ENCODE measurements at places on chromosomes 7 and 10.

DNA sequence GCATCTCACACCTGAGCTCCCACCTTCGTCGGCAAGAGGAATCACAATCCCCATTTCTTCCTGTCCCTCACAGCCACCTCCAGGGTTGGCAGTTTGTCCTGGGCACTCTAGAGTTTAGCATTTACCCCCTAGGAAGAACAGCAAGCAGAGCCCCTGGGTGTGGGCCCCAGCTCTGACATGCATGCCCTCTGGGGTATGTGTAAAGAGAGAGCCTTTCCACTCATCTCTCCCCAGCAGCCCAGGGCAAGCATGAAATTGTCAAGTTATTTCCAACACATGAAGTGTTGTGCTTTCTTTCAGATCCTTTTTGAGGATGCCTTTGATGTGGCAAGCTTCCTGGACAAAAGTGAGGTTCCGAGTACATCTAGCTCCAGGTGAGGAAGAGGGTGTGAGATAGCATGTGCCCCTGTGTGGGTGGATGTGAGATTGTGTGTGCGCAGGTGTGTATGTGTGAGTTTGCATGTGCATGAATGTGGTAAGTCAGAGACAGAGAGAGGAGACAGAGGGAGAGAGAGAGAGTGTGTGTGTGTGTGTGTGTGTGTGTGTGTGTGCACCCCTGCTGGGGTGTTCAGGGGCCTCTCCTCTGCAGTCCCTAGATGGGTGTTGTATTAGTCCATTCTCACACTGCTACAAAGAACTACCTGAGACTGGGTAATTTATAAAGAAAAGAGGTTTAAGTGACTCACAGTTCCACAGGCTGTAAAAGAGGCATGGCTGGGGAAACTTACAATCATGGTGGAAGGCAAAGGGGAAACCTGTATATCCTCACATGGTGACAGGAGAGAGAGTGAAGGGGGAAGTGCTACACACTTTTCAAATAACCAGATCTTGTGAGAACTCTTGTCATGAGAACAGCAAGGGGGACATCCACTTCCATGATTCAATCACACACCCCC is 18.1 kb downstream of the STRA8 start:
- DNase-seq, result no peak

- DNase-seq, result no peak
Measured at GRCh38 chr10:129411772-129412171, 55.3 kb upstream of the MGMT start.

DNA sequence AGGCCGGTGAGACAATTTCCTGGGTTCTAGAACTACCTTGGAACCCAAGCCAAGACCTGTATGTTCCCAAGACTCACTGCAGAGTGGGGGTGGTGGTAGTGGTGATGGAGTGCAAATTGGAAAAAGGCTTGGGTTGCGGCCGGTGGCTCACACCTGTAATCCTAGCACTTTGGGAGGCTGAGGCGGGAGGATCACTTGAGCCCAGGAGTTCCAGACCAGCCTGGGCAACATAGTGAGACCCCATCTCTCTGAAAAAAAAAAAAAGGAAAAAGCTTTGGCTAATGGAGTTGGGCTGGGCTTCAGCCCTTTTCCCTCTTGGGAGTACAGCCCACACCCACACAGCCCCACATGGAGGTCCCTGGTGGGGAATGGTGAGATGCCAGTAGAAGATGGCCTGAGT is 4.1 kb downstream of the AP4M1 start:
- no peak for DNase-seq

DNA sequence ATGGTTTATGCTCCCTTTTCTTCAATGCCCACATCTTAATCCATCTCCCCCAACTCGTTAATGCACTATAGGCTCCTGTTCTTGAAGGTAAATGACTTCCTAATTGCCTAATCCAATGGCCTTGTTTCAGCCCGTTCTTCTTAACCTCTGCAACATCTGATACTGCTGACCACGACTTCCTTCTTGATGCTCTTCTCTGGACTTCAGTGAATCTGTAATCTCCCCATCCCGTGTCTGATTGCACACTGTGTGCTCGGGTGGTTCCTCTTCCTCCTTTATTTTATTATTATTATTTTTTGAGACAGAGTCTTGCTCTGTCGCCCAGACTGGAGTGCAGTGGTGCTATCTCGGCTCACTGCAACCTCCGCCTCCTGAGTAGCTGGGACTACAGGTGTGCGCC is 58.9 kb downstream of the HIPK2 start:
- no peak for DNase-seq

DNA sequence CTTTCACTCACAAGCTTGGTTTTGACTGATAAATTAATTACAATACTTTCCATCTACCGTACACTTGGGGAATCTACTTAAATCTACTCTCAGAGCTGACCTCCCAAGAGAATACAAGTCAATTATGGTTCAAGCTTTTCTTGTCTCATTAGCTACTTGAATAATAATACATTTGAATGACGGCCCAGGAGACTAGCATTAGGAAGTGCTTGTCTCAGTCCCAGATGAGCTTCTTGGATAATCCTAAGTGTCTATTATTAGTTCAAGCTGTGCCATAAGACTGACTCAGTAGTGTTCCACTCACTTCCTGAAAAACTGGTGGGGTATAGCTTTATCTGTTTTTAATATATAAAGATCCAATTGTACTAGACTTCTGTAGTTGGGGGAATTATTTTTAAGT is 100.2 kb downstream of the GNAT3 start:
- no peak for DNase-seq

- peak; percentile 41 for DNase-seq
Measured at GRCh38 chr10:91883549-91884444, 25.5 kb downstream of the FGFBP3 start.

- no peak for DNase-seq
Measured at GRCh38 chr10:11478807-11479206, 132.6 kb downstream of the USP6NL start.

DNA sequence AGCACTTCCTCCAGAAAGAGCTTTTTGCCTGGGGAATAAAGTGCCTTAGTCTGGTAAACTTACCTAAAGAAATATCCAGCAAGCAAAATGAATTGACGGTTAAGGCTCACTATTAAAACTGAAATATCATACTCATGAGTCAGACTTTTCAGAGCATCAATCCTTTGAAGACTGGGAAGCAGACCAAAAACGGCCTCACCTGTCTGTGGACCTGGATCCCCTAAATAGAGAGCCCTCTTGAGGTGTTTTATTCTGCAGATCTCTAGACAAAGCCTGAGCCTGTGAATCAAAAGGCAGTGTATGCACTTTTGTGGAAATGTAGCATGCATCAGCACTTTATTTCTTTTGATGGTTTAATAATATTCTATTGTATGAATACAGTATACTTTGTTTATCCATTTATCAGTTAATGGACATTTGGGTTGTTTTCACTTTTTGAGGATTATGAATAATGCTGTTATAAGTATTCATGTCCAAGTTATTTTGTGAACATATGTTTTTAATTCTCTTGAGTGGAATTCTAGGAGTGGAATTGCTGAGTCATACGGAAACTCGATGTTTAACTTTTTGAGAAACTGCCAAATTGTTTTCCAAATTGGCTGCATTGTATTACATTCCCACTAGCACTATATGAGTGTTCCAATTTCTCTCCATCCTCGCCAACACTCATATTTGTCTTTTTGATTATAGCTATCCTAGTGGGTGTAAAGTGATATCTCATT is 449.0 kb upstream of the IGFBP3 start:
- DNase-seq, result no peak

DNA sequence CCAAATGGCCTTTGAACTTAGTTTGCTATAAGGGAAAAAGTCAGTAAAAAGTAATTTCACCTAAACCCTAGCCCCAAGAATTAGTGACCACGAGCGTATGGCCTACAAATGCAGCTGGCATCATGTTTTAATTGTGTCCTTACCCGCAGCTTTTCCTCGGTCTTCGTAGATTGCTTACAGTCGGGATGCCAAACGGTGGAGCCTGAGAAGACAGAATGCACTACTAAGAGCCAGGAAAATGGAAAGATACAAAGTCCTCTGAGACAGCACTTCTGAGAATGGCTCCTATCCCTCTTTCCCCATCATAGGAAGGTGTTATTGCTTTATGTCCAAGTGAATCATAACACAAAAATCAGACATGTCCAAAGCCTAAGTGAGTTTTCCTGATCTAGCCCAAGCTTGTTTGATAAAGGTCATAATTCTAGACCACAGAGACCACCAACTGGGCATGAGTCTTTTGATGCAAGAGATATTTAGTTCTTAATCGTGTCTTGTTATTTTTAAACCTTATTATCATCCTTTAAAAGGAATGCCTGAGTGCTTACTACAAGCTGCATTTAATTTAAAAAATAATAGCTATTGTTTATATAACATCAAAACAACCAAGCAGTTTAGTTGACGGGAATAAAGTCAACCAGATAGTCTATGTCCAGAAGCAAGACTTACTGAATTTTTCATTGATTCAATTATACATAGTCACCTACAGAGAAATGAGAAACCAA is 83.7 kb upstream of the AFAP1L2 start:
- DNase-seq, result no peak

DNA sequence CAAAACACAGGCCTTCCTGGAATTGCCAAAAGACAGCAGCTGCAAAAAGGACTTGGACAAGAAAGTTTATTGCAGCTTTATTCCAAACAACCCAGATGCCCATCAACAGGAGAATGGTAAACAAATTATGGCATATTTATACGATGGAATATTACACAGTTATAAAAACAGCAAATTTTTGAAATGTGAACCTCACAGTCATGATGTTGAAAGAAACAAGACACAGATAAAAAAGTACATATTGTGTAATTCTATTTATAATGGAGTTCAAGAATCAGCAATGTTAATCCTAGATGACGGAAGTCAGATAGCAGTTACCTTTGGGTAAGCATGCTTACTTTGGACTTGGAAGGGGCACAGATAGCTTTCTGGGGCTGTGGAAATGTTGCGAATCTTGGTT is 44.4 kb downstream of the SYPL1 start:
- DNase-seq, result no peak

- no peak for DNase-seq
Measured at GRCh38 chr7:711093-711921, 15.2 kb upstream of the DNAAF5 start.

- no peak for DNase-seq
Measured at GRCh38 chr10:70135684-70136083, 3.1 kb upstream of the AIFM2 start.

- DNase-seq, result no peak
Measured at GRCh38 chr10:97412891-97413304, 11.8 kb upstream of the RRP12 start.

DNA sequence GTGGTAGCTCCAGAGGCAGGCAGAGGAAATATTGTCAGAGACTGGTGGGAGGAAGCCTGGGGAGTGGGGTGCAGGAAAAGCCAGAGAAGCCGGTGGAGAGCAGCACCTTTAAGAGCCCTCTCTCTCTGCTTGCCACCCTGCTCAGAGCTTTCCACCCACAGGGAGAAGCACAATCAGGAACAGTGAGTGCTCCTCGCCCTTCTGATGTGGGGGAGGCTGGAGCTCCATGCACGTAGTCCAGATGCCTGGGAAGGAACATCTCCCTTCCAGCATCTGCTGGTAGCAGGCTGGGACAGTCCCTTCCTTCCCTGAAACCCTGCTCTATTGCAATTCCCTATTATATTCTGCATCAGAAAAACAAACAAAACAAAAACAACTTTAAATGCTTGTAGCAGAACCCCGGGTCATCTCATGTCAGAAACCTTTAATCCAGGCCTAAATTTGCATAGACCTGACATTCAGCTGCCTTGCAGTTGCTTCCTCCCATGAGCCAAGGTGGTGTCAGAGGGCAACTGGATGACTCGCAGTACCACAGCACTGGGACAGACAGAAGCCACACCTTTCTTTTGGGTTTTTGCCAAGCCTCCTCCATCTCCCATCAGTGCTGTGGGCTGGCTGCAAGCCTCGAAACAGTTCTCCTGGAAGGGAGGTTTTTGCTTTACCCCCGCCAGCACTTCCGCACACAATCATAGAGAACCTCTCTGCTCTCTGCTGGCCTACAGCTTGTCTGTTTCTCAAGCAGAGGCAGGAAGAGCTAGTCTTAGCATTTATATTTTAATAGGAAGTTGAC is 13.1 kb downstream of the AVPI1 start:
- no peak for DNase-seq

DNA sequence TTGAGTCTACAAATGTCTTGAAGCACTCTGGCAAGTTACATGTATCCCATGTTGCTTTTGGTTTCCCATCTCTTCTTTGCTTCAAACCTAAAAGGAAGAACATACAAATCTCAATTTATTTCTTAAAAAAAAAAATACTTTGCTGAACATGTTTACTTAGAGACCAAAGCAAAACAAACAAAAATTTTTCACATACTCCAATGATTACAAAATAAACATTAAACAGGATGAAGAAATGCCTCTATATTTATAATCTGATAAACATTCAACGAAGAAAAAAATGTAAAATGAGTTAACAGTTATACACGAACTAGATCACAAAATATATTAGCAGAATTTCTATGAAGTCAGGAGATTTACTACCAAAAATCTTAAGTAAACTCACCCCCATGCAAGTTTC is 31.3 kb downstream of the FAM204A start:
- DNase-seq, result no peak

GRCh38 chr7:37065779-37066271 is 341.5 kb upstream of the AOAH start:
- no peak for DNase-seq

- DNase-seq, result no peak
Measured at GRCh38 chr10:119659951-119660350, 8.8 kb downstream of the BAG3 start.

DNA sequence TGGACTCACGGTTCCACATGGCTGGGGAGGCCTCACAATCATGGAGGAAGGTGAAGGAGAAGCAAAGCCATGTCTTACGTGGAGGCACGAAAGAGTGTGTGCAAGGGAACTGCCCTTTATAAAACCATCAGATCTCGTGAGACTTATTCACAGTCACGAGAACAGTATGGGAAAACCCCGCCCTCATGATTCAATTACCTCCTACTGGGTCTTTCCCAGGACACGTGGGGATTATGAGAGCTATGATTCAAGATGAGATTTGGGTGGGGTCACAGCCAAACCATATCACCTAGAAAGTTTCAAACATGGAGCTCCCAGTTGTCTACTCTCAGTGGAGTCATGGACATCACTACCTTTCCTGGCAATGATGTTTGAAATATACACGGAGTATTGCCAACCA is 49.6 kb downstream of the CYCS start:
- DNase-seq, result no peak
